Activated naive CD4-positive, alpha-beta T cell treated with anti-CD3 and anti-CD28 coated beads, Interleukin-2, amount 10 ng/mL, durations not matched to agents 5 hours and 36 hours (primary cell): ENCODE measurements at places on chromosomes 2 and 18. TPM values are rescaled to one million over a fixed set of nuclear protein-coding genes. Genes with fewer than 3 reads are reported as not detected.

UGT1A5 gene
- total RNA-seq, result not detected

FAM228A gene
- not detected for total RNA-seq

ATP6V1B1 gene
- not detected for total RNA-seq

ZSCAN30 gene
- 18.7 TPM for total RNA-seq

SPP2 gene
- not detected for total RNA-seq
